ENCODE measurements at places on chromosomes 7 and 10.

DNA sequence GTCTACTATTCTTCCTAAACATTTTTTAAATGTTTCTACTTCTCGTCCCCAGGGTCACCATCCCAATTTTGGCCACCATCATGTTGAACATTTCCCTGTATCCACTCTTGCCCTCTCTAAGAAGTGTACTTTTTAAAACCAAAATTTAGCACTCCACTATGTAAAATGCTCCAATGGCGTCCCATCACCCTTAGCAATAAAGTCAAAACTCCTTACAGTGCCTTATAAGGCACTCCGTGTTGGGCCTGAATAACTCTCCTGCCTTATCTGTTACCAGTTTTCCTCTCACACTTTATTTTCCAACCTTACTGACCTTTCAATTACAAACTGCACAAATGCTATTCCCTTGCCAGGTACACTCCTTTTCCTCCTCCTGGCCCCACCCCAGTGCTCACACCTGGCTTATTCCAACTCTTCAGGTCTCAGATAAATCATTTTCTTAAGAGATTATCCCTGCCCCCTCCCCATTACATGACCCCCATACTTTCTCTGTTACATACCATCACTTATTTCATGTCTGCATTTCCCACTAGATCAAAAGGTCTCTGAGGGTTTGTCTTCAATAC, 1.3 kb downstream of the TMEM168 start:
- DNase-seq: no peak

GRCh38 chr7:112484671-112485167, 3.9 kb downstream of the LSMEM1 start:
- DNase-seq: no peak

DNA sequence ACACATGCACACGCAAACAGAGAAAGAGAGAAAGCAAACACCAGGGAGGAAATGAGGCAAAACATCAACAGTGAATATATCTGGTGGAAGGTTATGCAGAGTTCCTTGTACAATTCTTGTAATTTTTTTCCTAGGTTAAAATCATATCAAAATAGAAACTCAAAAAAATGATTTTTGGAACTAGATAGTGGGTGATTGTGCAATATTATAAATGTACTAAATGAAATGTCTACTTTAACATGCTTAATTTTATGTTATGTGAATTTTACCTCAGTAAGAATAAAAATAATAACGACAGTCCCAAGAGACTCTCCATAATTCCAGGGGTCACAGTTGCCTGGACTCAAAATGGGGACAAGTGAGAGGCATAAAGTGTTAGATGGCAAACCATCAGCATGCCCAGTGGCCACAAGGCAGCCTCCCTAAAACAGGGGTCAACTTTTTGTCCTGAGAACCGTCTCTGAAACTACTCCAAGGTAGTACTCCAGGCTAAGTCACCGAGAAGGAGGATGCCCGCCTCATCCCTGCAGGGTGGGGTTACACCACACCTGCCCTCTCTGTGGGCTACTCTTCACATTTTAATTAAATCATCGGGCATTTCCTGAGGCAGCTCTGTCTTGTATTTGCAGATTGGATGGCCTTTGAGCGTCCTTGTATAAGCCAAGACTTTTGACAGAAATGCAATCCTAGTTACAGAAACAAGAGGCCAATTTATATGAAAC, 267.7 kb downstream of the ELMO1 start:
- DNase-seq: no peak

GRCh38 chr7:70566671-70567070, 565.3 kb upstream of the GALNT17 start:
- DNase-seq: no peak

- DNase-seq: no peak
These were observed 49.5 kb upstream of the PITRM1 start for GRCh38 chr10:3222068-3222467.

DNA sequence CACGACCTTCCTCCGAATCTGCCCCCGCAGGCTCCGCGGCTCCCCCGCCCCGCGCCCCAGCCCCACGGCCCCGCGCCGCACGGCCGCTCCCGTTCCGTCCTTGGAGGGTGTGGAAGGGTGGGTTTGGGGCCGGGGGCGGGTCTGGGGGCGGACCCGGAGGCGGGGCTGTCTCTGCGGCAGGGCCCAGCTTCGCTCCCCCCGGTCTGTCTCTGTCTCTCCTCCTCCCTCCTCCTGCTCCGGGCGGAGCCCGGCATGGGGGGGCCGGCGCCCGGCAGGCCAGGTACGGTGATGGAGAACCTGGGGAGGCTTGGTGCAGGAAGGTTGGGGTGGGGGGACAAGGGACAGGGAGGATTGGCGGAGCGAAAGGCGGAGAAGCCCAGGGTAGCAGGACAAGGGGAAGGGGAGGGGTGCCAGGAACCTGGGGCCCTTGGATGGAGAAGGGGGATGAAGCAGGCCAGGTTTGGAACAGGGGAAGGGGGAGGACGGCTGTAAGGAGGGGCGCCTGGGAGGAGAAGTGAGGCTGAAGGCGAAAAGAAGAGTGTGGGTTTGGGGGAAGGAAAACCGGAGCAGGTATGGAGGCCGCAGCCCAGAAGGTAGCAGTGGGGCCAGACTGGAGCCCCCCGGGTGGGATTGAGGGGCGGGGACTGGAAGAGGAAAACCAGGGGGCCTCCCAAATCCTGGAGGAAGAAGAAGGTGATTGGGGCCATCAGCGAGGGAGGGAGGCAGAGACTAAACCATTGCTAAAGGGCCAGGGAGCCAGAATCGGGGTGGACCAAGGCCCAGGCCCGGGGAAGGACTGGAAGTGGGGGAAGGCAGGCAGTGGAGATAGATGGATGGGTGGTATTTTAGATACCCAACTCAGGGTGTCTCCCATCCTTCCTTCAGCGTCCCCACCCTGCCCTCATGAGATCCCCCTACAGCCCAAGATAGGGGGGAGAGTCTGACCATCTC, at the start of gene NYAP1:
Gene NYAP1, plus strand, starts transcription at position 206 of the 951 bp plus-strand sequence. CDS start 1,385 bp downstream, outside the sequence.
- DNase-seq: no peak

GRCh38 chr7:66609176-66609575, 19.5 kb upstream of the KCTD7 start:
- DNase-seq: no peak

DNA sequence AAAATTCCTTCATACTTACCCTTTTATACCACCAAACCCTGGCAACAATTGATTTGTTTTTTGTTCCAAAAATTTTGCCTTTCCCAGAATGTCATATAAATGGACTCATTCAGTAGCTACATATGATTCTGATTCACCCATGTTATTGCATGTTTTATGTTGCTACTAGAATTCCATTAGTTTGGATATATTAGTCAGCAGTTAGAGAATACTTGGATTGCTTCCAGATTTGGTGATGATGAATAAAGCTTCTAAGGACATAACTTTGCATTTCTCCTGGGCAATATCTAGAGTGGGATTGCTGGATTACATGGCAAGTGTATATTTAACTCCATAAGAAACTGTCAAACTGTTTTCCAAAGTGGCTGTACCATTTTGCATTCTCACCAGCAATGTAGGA, 806.9 kb downstream of the DNAJB9 start:
- no peak for DNase-seq

GRCh38 chr7:151859111-151859947, 17.6 kb downstream of the PRKAG2 start:
- DNase-seq: no peak

GRCh38 chr10:92419740-92420545, 129.0 kb downstream of the MARCHF5 start:
- no peak for DNase-seq

GRCh38 chr10:131001438-131001837, 310.1 kb downstream of the TCERG1L start:
- DNase-seq: no peak

DNA sequence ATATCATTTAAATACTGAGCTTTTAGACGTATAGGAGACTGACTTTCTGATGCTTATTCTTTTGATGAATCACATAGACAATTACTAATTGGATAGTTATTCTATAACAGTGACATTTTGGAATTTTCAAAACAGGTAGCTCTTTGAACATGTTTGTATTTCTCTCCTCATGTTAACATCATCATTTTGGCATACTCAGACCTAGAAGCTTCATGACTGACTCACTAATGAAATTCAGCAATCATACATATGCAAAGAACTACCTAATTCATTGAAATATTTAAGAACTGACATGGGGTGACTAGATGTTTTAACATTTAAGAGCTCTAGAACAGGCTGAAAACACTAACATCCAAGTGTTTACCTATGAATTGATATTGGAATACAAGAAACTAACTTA, 192.3 kb downstream of the VTI1A start:
- DNase-seq: no peak

GRCh38 chr10:14220026-14220425, 110.7 kb downstream of the FRMD4A start:
- DNase-seq: no peak

GRCh38 chr10:58019863-58020537, 247.7 kb downstream of the IPMK start:
- no peak for DNase-seq

DNA sequence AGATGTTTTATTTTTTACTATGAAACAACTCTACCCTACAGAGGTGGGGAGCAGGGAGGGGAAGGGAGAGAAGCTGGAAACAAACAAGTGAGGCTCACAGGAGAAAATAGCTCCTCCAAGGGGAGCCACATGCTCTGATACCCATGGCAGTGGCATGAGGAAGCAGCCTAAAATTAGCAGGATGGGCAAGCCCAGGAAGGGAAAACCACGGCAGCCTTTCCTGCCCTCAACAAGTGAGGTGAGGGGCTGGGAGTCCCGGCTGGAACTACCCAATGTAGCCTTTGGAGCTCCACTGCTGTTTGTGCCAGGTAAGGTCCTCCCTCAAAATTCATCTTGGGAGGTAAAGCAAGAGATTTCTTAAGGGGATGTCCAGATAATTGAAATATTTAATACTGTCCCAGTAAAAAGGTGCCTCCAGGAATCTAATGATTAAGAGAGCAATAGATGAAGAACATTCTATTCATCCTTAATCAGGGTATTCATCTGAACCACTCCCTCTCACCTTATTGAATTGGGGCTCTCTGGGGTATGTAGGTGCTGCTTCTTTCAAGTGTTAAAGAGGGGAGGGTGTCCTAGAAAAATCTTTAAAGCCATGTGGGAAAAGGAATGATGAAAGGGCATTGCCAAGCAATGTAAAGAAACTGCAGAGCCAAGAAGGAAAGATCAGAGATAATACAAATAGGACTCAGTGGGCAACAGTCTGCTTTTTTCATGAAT, 12.8 kb upstream of the HERC4 start:
- no peak for DNase-seq

DNA sequence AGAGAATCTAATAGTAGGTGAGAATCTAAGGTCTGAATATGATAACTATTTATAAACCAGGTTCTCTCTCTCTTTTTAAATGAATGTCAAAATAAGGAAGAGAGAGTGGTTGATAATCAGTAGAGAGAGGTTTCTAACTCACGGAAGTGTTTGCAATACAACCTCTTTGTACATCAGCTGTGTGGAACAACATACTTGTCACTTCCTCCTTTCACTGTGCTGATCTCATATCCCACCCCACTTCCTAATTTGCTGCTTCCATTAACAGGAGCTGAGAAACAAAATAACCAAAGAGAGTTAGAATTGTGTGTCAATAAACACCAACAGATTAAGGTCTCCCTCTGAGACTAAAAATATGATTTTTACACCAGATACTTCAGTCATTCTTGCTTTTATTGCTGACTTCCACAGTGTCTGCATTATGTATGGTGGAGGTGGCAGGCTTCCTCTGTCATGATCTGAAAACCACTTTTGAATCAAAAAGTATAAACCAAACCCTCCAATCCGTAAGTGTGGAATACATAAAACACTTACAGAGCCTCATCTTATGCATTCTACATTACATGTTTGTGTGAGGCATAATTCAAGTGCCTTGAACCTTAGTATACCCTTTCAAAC, 25.0 kb downstream of the CACUL1 start:
- DNase-seq: no peak

GRCh38 chr10:101438881-101439391, 85.0 kb downstream of the BTRC start:
- no peak for DNase-seq

- DNase-seq: no peak
These were observed 185.6 kb downstream of the C7orf25 start for GRCh38 chr7:42726066-42726785.

- no peak for DNase-seq
These were observed 20.0 kb downstream of the AMZ1 start for GRCh38 chr7:2708041-2708440.

- no peak for DNase-seq
These were observed 73.4 kb downstream of the NRBF2 start for GRCh38 chr10:63206576-63206975.

- DNase-seq: no peak
These were observed 50.8 kb downstream of the KCNH2 start for GRCh38 chr7:150927157-150927955.

- peak; percentile 50 for DNase-seq
These were observed 175.8 kb upstream of the LYZL1 start for GRCh38 chr10:29112827-29113615.

DNA sequence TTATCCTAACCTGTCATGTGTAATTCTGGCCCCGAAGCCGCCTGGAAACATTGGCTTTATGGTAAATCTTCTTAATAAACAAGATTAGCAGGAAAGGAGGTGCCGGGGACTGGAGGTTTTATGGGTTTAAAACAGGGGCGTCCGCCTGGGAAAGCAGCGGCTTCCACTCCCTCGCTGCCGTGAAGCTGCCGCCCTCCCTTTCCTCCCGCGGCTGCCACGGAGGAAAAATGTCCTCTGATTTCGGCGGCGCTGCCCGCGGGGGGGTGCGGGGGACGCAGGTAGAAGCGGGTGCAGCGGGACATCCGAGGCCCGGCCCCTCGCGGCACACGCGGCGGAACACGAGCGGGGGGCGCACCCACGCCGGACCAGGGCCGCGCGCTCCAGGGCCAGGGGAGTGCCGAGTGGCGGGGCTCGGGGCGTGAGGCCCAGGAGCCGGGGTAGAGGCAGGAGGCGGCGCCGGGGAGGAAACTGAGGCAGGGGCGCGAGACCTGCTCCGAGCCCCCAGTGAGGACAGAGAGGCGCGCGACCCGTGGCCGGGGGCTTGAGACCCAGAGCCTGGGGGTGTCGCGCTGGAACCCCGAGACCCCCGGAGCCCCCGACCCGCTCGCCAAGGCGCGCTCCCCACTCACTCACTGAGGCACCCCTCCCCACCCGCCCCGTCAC, 993 bp downstream of the PTPRN2 start:
- DNase-seq: peak; percentile 54

DNA sequence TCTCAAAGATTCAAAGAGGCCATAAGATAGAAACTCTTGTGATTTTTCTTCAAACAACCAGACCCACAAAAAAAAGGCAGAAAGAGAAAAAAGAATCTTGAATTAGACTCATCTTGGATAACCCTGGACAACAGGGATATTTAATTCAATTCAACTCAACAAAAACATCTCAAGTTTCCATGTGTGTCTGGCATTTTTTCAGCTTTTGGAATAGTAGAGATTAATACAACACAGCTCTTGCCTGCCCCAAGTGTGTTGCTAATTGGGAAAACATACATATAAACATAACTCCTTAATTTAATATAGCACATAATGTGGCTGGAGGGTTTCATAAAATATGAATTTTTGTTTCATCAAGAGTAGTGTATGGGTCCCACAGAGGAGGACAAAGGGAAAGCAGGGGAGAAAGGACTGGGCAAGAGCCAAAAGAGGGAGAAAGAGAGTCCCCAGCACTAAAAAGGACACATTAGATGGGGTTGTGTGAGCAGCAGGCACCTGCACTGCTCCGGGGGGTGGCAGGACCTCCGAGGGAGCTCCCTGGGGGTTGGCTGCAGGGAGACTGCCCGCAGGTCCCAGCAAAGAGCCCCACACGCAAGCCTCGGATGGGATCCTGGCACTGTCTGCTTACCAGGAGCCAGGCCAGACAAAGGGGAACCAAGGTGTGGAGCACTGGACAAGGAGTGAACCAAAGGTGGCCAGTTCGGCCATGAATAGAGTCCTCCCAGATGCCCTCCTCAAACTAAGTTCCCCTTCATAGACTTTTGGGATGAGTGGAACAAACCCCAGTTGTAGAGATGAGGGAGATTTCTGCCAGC, 65.6 kb upstream of the TMEM72 start:
- no peak for DNase-seq

GRCh38 chr10:96955794-96956193, 123.7 kb downstream of the LCOR start:
- DNase-seq: no peak

Data from spinal cord (tissue), 10 donors.